ENCODE measurements at places on chromosomes 6 and 20.

DNA sequence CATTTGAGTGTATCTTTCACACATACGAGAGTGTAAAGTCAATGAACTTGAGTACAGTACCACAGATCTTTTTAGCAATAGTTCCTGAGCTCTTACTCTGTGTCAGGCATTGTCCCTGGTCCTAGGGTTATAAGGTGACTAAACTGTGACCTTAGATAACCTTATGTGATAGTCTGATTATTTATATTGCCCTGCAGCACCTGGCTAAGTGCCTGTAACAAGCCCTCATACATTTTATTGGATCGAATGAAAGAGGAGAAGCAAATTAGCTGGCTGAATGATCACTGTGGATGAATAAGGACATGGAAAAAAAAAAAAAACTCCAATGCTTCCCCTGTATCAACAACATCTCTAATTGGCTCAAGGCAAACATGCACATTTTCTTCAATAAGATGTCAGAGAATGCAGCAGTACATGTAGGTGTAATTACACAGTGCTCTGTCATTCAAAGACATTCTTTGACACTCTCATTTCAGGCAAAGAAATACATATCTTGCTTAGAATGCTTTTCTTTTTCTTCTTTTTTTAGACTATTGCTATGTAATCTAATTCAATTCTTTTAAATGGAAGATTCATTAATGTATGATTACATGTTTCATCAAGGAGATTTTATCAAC, 153.4 kb downstream of the PHACTR1 start:
- DNase-seq = no peak

- DNase-seq = no peak
These were observed 53.7 kb downstream of the WDR27 start for GRCh38 chr6:169648092-169648491.

DNA sequence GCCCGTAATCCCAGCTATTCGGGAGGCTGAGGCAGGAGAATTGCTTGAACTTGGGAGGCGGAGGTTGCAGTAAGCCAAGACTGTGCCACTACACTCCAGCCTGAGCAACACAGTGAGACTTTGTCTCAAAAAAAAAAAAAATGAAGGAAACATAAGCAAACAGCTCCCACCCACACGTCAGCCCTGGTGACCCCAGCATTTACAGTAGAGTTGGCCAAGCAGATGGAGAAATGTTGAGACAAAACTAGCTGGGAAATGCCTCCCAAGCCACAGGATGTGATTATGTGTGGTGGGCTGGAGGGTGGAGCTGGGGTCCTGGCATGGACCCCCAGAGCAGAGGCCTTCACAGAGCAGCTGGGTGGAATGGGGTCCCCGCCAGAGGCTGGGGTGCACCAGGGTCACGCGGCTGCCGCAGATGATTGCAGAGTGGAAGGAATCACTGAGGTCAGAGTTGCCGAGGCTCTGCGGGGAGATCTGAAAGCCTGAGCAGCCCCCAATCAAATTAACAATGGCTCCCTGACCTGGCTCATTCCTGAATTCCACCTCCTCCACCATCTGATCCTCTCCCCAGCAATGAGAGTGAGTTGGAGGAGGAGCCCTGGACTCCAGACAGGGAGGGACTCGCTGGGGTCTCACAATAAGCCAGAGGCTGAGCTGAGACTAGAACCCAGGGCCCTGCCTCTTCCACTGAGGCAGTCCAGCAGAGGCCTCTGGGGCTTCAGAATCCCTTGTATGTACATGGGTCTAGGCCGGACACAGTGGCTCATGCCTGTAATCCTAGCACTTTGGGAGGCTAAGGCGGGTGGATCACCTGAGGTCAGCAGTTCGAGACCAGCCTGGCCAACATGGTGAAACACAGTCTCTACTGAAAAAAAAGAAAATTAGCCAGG, 34.7 kb upstream of the TGM2 start:
- no peak for DNase-seq

DNA sequence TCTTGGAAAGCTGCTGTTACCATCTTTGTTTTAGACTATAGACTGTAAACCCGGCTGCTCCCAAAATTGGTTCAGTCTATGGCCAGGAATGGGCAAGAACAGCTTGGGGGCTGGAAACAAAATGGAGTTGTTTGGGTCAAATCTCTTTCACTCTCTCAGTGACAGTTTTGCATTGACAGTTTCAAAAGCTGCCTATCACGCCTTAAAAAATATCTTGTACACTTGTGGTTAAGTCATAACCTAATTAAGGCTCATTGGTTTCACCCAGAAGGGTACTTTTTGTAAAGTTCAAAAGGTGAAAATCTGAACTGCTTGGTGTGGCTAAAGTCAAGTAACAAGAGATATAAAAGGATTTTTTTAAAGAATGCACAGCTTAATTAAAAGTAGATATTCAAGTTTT, 76.1 kb upstream of the PRL start:
- DNase-seq = no peak

- no peak for DNase-seq
These were observed 245.2 kb downstream of the PKHD1 start for GRCh38 chr6:51842061-51842803.

GRCh38 chr6:56851541-56852259, 103.2 kb upstream of the BEND6 start:
- no peak for DNase-seq

GRCh38 chr6:13068586-13069210, 259.6 kb downstream of the TBC1D7 start:
- DNase-seq = no peak

Measured in NCI-H446 (cell line).